ENCODE measurements at places on chromosomes 4 and X.

DNA sequence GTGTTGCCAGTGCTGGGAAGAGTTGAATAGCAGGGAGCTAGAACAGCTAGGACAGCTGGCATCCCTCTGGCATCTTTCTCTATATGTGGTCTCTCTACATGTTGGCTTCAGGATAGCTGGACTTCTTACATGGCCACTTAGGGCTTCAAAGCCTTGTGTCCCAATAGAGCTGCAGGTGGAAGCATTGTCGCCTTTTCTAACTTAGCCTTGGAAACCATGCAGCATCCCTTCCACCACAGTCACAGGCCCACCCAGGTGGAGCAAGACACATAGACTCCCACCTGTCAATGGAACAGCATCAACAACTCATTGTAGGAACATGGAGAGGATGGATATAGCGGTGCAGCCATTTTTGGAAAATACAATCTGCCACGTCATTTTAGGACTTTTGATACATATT, 149.0 kb downstream of the AASDH start:
- no peaks in the 10 kb centered on the region for H3K36me3 ChIP-seq
- no peak for DNase-seq
- H3K4me1 ChIP-seq: no peaks in the 10 kb centered on the region
- no peak overlapping the region for H3K4me3 ChIP-seq

DNA sequence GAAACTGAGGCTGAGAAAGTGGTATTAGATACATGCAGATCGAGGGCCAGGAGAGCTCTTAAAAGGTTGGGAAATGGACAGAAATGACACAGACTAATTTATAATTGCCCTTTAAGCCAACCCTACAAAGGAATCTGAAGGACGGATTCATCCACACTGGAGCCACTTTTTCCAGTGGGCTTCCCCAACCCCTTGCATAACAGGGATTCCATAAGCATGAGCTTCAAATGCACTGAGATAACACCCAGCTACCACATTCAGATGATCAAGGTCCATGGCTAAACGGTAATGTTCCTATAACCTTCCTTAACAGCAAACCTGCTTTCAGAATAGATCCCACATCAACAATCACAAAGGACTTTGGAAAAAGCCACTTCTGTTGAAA, 34.2 kb downstream of the PLAC1 start:
- H3K27ac ChIP-seq: no peak overlapping the region
- no peak for DNase-seq
- peaks cover 36% of the 10 kb centered on the region for H3K4me1 ChIP-seq
- no peaks in the 10 kb centered on the region for H3K36me3 ChIP-seq
- H3K4me3 ChIP-seq: no peak overlapping the region

GRCh38 chr4:14924812-14925344, 77.4 kb upstream of the CPEB2 start:
- no peaks in the 10 kb centered on the region for H3K36me3 ChIP-seq
- no peaks in the 10 kb centered on the region for H3K4me1 ChIP-seq
- DNase-seq: no peak
- H3K4me3 ChIP-seq: no peak overlapping the region

GRCh38 chr4:174154215-174154854, 129.1 kb downstream of the FBXO8 start:
- peak overlapping the region; percentile 43 for H3K27ac ChIP-seq

GRCh38 chr4:137659431-137659830, 127.1 kb upstream of the PCDH18 start:
- H3K4me3 ChIP-seq: no peak overlapping the region
- no peaks in the 10 kb centered on the region for H3K27me3 ChIP-seq
- H3K27ac ChIP-seq: no peak overlapping the region

DNA sequence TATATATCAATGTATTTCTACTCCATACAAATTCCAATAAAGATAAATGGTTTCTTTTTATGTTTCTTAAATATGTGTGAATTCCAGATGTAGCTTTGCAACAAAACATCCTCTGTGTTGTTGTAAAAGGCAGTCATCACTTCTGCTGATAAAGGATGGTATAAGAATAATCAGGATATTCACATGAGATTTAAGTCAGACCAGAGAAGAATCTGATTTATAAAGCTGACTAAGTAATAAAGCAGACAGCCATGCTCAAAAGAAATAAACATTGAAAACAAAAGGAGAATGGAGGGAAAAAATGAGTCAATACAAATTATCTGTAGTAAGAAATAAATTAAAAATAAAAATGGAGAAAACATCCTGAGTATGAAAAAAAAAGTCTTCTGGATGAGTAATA, 27.0 kb upstream of the SLC7A11 start:
- H3K4me1 ChIP-seq: no peaks in the 10 kb centered on the region
- H3K27me3 ChIP-seq: no peaks in the 10 kb centered on the region
- H3K4me3 ChIP-seq: no peak overlapping the region
- no peaks in the 10 kb centered on the region for H3K36me3 ChIP-seq
- no peak for DNase-seq

Measured in heart right ventricle (tissue), 16 donors.